ENCODE measurements at places on chromosomes 2 and 18.

GRCh38 chr2:207357216-207357615 lies 172.5 kb upstream of the CREB1 start:
- no peak for DNase-seq

DNA sequence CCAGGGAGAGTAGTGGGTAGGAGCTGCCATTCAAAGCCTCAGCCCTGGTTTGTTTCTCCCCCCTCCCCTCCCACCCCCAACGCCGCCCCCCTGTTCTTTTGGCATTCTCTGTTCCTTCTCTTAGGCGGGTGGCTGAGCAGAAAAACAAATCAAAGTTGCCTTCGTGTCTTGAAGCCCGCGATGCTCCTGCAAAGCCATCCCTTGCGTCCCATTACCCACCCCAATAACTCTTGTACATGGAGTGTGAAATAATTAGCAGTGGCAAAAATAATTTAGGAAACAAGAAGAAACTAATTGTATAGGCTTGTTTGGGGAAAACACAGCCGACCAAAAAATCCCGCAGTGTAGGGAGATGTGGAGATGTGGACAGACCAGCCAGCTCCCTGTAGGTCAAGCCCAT lies 59.6 kb downstream of the CELF4 start:
- no peak for DNase-seq

- no peak for DNase-seq
These were observed 419.3 kb upstream of the ACVR2A start for GRCh38 chr2:147425437-147426029.

DNA sequence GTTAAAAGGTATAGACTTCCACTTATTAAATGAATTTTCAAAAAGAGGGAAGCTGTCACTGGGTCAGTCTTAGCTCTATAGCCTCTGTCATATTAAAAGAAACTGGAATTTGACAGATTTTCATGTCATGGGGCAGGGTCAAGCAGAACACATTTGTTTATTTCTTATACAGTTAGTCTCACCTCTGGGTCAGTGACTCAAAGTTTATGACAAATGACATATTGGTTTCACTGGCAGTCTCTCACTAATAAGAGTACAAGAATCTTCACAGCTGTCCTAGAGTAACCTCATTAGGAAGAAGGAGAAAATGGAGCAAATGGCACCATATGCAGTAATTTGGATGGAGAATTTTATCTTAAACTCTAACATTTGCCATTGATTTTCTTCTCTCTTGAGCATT lies 63.2 kb downstream of the MBD2 start:
- no peak for DNase-seq

DNA sequence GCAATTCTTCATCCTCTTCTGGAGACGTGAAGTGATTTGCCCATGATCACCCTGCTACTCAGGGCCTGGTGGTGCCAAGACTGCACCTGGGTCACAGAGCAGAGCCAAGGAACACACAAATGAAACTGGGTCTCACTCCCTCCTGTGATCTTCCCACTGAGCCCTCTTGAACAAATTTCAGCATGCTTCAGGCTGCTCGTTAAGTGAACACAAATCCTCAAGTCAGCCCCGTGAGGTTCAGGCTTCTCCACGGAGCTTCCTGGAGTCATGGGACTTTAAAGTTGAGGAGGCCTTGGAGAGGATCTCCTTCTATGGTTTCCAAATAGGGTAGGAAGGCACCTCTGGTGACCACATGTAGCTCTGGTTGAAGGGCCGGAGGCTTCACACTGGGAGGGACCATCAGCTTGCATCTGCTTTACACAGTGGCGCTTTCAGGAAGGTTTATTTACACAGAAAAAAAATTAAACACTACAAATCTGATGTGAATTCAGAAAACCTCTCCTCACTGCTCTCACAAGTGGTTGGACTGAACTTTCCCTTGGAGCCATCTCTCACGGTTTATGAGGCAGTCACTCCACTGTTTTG lies 255.4 kb downstream of the LOXHD1 start:
- DNase-seq, result no peak

DNA sequence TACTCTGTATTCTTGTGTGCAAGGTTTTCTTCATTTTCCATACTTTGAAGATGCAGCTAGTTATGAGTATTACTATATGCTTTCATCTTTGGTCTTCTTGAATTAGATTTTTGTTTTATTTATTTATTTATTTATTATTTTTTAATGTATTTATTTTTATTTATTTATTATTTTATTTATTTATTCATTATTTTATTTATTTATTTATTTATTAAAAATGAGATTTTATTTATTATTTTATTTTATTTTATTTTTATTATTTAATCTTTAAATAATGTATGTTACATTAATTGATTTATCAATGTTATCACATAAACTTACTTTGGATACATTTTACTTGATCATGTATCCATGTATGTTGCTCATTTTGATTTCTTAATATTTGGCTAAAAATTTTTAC lies 132.3 kb upstream of the GALNT13 start:
- DNase-seq, result no peak

GRCh38 chr2:119431976-119432850 lies 559 bp downstream of the TMEM37 start:
- no peak for DNase-seq

DNA sequence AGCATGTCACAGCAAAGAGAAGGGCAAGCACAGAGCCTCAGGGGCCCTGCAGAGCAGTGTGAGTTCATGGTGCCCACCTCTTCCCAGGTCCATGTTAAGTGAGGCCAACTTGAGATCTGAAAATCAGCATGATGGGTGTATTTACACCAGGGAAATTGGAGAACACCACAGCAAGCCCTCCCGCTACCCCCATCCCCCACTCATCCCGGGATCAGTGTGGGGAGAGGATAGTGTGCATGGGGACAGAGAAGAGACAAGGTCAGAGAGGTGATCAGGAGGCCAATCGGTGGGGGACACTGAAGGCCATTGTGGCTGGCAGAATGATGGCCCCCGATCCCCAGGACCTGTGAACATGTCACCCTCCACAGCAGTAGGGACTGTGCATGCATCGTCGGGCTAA lies 54.7 kb downstream of the PTGR3 start:
- no peak for DNase-seq

DNA sequence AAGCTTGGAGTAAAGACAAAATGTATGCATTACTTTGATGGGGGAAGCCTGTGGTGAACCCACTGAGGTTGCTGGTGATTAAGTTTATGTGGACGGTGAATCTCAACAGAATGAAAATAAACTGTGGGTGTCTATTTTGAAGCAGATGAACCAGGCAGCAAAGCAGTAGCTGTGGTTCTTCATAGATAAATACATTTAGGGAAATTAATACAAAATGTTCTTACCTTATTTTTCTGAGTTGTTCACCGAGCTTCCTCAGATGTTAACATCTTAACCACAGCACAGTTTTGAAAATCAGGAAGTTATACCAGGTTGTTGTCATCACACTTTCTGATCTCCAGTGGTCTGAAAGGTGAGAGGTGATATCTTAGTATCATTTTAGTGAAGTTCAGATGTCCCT lies 53.9 kb downstream of the NCK2 start:
- DNase-seq, result no peak

DNA sequence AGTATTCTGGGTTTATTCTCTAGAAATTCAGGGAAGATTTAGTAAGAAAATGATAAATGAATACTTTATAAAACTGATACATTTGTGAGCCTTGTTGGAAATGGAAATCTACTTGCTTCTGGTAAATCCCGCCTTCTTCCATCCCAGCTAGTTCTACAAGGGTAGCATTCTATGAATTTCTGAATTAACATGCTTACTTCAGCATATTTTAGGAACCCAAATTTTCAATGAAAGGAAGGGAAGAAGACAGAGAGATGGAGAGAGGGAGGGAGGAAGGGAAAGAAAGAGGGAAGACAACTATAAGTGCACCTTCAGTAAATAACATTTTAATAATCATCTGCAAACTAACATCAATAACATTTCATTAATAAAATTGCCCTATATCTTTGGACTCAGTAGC lies 26.6 kb upstream of the TMEM237 start:
- DNase-seq, result no peak

GRCh38 chr18:9638886-9639285 lies 24.5 kb upstream of the PPP4R1 start:
- no peak for DNase-seq

GRCh38 chr2:80147690-80148089 lies 156.9 kb downstream of the LRRTM1 start:
- DNase-seq, result no peak

- no peak for DNase-seq
These were observed 26.8 kb downstream of the SULT1C2 start for GRCh38 chr2:108315444-108315934.

DNA sequence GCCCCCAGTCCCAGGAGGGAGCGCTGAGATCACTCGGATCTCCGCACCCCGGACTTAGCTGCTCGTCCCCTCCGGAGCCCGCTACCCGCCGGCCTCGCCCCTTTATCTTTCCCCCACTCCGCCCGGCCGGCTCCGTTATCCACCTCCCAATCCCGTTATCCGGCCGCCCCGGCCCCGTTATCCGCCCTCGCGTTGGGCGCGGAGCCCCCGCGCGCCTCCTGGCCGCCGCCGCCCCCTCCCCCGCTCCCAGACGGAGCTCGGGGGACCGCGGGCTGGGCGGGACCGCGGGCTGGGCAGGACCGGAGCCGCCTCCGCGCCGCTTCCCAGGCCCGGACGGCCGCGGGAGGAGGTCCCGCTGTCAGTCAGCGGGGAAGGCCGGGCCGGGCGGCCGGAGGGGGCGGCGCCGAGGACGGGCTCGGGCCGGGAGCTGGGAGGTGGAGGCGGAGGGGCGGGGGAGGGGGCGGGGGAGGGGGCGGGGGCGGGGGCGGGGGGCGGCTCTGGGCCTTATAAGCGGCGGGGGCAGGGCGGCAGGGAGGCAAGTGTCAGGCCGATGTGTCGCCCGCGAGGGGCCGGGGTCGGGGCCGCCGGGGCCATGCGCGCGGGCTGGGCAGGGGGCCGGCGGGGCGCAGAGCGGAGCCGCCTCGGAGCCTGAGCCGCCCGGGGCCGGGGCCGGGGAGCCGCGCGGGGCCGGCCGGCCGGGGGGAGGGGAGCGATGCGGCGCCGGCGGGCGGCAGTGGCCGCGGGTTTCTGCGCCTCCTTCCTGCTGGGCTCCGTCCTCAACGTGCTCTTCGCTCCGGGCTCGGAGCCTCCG lies at the start of gene PKDCC:
Gene PKDCC, plus strand, starts transcription at position 534 of the 811 bp plus-strand sequence. Its CDS starts 179 bp downstream, at position 713.
- DNase-seq, result no peak

GRCh38 chr18:33099626-33100025 lies 326.8 kb upstream of the KLHL14 start:
- no peak for DNase-seq

- DNase-seq, result no peak
These were observed 63.3 kb downstream of the FAM228A start for GRCh38 chr2:24238158-24238557.

DNA sequence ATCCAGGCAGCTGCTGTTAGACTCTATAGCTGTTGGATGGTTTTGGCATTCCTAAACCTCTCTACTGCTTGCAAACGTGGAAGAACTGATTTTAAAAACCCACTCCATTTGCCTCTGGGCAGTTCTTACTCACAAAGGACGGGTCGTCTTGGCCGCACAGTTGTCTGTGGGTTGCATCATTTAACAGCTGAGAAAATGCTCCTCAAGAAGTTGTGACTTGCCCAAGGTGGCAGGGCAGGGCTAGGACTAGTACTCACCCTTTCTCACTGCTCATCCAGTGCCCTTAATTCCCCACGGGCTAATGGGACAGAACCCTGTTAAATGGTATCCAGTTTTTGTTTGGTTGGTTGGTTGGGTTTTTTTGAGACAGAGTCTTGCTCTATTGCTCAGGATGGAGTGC lies 997 bp upstream of the DRC1 start:
- no peak for DNase-seq

- no peak for DNase-seq
These were observed 858 bp downstream of the KCNS3 start for GRCh38 chr2:17879137-17879912.

- DNase-seq, result no peak
These were observed 21.2 kb downstream of the ANKRD12 start for GRCh38 chr18:9157806-9158205.

DNA sequence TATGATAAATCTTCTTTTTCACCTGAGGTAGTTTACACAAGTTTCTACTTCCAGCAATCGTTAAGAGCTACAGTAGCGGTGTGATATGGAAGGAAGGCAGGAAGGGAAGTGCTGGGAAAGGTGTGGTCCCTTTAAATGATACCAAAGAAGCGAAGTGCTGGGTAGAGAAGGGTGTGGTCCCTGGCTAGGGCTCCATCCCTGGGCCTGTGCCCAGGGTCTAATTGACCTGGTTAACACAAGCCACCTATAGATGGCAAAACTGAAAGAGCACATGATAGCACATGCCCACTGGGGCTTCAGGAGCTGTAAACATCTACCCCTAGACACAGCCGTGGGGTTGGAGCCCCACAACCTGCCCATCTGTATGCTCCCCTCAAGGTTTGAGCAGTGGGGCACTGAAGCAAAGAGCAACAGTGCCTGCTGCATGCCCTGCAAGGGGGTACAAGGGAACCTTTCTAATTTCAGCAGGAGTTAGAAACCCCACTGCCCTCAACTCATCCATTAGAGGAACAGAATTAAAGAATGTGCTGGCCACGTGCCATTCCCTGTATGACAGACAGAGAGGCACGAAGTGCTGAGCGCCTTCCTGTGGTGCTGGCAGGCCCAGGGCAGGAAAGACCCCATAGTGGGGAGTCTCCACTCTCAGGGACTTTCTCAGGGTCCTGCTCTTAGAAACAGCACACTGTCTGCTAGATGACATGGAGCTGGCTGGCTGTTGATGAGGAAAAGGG lies 153.1 kb upstream of the LMAN1 start:
- DNase-seq, result no peak

DNA sequence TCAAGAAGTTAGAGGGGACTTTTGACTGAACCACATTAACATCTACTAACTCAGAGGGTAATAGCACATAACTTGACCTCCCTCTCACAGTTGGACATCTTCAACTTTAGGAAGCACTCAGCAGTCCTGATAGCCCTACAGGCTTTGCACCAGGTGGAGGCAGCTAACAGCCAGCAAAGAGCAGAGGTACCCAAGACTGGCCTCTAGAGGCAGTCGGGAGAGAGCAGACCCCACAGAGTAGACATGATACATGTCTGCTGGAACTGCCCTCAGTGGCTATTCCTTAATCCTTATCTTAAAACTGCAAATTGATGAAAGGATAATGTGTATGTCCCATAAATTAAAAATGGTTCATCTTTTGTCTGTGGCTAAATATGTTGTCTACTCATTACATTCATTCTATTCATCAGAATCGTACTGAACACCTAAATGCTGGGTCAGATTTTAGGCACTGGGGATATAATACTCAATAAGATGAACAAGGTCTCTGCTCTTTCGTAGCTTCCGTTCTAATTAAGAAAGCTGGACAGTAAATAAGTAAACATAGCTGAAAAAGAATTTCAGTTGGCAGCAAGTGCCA lies 49.8 kb downstream of the CAB39 start:
- DNase-seq, result no peak
